Hindlimb muscle (tissue), 1 donor: ENCODE measurements at places on chromosomes 3 and 15. TPM values are rescaled to one million over a fixed set of nuclear protein-coding genes. Genes with fewer than 3 reads are reported as not detected.

- DNase-seq = no peak
Observed at GRCh38 chr15:70342554-70343548, 245.1 kb upstream of the TLE3 start.

DNA sequence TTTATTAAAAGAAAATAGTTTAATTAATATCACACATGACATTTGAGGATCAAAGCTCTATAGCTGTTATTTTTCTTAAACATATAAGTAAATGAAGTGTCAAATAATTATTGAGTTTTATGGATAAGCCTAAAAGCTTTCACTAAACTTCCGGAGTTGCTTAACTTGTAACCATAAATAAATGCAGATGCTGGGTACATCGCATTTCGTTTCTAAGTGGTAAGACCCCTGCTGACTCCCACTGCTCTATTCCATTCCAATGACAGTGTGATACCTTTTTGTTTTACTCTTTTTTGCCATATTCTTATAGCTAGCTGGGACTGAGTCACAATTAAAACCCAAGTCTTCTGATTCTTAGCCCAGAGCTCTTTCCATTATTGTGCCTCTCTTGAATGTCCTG, 411.1 kb downstream of the SOX2 start:
- DNase-seq = no peak

GRCh38 chr3:197202694-197203093, 95.7 kb downstream of the DLG1 start:
- no peak for DNase-seq

CPLX3 gene
- not detected for polyA plus RNA-seq
